ENCODE measurements at places on chromosomes 7 and 10.

- no peak for DNase-seq
Observed at GRCh38 chr7:75628055-75628454, 110.7 kb downstream of the HIP1 start.

DNA sequence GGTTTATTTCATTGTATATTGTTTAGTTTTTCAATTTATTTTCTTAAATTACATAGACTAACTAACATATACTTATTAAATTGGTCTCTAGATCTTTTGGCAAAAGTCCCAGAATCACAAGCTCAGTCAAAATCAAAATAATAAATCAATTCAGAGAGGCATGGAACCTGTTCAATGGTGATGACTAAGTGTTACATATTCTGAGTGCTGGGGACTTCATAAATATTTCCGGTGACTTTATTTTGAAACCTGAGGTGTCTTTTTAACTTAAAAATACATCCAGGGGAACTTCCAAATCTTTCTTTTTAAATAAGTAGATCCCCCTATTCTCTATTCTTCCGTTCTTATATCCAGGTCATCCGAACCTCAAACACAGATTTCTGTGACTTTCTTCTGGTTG, 89.6 kb upstream of the ZNF804B start:
- no peak for DNase-seq

DNA sequence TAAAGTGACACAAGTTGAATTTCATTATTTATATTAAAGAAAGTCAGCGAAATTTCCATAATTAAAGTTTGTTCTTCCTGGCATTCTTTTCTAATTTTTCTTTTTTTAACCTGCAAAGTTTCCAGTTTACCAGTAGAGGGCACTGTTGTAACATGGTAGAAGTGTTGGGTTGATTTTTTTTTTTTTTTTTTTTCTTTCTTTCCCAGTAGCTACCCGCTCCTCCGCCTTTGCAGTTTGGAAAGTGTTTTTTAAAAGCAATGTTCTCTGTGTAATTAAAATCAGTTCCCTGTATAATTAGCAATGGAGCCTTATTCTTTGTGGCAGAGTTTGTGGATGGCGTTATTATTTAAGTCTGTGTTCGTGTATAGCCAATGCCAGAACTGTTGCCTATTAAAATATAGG, 53.7 kb downstream of the TAF3 start:
- DNase-seq, result no peak

GRCh38 chr7:114175125-114175524, 239.5 kb upstream of the FOXP2 start:
- DNase-seq, result peak; percentile 3

DNA sequence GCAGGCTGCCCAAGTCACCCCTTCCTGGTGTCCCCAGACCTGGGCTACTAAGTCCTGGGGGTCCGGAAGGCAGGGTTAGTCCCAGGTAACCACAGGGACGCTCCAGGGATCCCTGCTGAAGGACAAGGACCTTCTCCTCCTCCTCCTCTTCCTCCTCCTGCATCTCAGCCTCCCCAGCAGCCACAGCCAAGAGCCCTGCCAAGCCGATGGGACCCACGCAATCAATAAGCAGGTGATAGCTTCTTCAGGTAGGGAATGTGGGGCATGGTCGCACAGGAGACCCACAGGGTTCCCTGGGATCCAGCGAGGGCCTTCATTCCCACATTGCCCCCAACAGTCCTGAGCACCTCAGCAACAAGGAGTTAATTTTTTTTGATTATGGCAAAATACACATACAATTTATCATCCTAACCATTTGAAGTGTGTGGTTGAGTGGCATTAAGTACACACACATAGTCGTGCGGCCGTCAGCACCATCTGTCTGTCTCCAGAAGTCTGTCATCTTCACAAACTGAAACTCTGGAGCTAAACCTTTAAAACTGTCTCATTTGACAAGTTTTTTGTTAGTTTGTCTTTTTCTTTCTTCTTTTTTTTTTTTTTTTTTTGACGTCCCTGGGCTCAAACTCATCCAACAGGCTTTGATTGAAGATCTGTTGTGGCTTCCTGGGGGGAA, 12.1 kb downstream of the CRYGN start:
- DNase-seq, result no peak

GRCh38 chr10:46560381-46560780, 3.9 kb upstream of the GPRIN2 start:
- DNase-seq, result no peak

DNA sequence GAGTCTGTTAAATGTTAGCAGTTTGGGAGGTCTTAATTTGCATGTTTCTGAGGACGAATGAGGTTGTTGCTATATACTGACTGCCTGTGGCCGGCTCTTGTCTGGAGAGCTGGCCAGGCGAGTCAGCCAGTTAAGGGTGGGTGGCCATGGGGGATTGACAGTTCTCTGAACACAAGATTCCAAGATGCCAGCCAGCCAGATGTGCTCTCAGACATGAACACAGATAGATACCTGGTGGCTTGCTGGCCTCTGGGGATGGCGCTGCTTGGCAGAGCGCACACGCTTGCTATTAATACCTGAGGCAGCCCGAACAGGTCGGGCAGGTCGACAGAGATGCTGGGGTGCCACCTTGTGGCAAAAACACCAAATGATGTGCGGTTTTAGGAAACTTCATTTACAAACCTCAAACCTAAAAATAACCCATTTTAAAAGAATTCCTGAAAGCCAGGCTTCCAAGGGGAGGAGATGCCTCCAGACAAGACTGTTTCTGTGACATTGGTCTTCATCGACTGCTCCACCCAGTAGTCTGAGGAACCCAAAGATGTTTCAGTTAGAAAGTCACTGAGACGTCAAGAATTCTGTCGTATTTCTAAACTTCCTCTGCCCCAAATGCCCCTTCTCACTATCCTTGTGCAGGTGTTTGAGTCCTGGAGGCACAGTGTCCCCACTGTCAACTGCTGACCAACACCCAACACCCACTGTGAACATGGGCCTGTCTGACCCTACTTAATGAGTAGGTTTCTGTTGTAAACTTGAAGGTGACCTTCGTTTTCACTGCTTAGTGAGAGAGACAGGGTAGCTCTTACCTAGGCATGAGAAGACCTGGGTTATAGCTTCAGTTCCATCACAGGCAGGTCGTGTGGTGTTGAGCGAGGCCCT, 123.4 kb downstream of the NT5C2 start:
- DNase-seq, result peak; percentile 7

- no peak for DNase-seq
Observed at GRCh38 chr10:10798864-10799192, 218.8 kb upstream of the CELF2 start.

DNA sequence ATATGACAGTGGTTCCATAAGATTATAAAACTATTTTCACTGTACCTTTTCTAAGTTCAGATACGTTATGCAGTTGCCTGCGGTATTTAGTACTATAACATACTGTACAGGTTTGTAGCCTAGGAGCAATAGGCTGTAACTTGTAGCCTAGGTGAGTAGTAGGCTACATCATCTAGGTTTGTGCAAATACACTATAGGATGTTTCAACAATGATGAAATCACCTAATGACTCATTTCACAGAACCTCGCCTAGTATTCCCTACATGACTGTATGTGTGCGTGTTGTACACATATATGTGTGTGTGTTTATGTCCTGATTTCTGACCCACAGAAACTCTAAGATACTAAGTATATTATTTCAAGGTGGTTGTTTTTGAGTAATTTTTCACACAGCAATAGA, 139.0 kb downstream of the HERPUD2 start:
- no peak for DNase-seq

DNA sequence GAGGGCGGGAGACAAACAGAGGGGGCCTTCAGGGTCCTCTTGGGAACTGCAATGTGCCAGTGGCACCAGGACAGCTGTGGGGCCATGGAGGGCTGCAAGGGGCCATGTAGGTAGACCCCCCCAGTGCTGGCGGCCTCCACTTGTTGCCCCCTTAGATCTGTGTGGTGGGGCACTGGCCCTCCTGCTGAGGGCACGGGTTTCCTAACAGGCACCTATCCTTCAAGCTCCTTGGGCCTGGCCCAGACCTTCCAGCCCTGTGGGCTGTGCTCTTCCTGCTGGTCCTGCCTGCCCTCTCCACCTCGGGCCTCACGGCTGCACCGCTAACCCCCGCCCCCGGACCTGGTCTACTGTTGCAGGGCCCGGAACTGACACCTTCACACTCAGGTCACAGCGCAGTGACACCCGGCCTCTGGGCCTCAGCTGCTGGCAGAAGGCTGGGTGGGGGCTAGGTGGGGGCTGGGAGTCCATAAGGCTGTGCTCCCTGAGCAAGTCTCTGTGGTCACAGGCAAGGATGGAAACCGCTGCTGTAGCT, 12.6 kb downstream of the RASGEF1A start:
- no peak for DNase-seq

GRCh38 chr10:58867683-58868082, 308.8 kb upstream of the PHYHIPL start:
- DNase-seq, result no peak

GRCh38 chr7:125085084-125085483, 155.5 kb upstream of the POT1 start:
- no peak for DNase-seq

DNA sequence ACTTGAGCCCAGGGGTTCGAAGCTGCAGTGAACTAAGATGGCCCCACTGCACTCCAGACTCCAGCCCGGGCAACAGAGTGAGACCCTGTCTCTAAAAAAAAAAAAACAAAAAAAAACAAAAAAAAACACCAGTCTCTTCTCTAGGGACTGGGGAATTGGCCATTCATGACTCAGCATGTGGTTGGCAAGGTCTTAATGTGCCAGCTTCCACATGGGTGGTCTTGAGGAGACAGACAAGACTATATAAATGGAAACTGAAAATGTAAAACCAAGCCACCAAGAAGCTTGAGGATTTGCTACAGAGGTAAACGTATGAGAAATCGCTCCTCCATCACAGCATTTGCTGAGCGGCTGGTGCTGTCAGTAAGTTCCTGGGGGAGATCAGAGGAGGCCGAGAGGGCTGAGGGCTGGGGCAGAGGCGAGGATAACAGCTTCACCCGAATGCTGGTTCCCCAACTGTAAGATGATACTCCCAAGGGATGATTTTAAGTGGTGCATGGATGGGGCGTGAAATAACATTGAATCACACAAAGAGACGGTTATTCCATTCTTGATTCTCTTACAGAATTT, 128.7 kb downstream of the C10orf105 start:
- no peak for DNase-seq
